ENCODE measurements at places on chromosomes 13 and 19.

GRCh38 chr19:37078717-37079032, 442 bp downstream of the ZNF420 start:
- no peak for DNase-seq

- DNase-seq = no peak
Measured at GRCh38 chr13:113528101-113528812, 37.7 kb upstream of the DCUN1D2 start.

DNA sequence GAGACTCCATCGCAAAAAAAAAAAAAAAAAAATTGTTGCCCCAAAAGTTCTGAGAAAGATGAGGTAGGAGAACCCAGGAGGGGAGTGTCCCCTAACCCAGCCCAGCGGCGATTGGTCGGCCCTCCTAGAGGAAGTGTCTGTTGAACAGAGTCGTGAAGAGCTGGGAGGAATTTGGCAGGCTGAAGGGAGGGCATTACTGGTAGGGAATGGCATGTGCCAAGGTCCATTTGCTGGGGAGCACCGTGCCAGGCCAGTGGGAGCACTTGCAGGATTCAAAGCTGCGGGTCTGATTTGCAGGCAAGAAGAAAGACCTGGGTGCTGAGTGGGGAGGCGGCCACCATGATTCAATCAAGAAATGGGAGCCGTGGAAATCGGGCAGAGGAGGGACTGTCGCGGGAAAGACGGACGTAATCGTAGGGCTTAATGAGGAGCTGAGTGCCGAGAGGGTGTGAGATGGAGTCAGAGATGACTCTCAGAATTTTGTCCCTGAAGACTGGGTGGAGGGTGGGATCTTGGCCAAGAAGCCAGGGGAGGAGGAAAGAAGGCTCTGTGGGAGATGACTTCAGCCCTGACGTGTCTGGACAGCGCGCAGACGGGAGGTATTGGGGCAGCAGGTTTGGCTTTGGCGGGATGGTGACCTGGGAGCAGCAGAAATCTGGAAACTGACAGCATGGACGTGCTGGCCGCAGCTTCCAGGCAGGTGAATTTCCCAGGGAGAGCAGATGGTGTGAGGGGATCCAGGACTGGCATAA, 15.4 kb downstream of the CERS4 start:
- no peak for DNase-seq

DNA sequence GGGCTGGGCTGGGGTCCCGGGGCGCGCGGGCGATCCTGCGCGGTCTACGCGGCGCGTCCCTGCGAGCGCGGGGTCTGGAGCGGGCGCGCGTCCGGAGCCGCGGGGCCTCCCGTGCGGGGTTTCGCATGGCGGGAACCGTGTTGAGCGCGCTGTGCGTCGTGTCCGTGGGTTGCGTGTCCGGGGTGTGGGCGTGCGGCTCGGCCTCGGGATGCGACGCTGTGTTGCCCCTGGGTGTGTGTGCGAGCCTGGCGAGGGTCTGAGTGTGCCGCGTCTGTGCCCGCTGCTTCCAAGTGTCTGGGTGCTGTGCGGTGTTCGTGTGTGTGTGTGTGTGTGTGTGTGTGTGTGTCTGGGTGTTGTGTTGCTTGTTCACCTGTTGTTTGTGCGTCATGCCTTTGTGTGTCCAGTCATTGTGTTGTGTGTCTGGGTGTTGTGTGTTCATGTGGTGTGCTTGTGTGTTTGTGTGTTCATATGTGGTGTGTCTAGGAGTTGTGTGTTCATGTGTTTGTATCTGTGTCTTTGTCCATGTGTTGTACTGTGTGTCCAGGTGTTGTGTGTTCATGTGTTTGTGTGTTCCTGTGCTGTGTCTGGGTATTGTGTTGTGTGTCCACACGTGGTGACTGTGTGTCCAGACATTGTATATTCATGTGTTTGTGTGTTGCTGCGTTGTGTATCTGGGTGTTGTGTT, 552 bp downstream of the PLK5 start:
- DNase-seq = no peak

- no peak for DNase-seq
Measured at GRCh38 chr13:78183732-78184131, 265.1 kb upstream of the EDNRB start.

- no peak for DNase-seq
Measured at GRCh38 chr13:45519493-45519892, 54.8 kb downstream of the COG3 start.

- DNase-seq = no peak
Measured at GRCh38 chr19:2791876-2792275, 6.6 kb downstream of the THOP1 start.

DNA sequence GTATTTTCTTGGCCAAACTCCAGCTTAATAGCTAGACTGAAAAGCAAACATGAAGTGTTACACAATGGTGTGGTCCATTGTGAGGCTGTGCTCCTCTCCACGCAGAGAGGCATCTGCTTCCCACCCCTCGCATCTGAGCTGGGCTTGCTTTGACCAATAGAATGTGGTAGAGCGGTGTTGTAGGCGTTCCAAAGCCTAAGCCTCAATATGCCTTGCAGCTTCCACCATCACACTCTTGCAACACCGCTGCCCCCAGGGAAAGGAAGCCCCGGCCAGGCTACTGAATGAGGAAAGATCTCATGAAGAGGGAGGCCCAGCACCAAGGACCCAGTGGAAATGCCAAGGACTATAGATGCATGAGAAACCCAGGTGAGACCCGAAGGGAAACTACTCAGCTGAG, 9.4 kb downstream of the FLT1 start:
- no peak for DNase-seq

- DNase-seq = no peak
Measured at GRCh38 chr19:32318884-32319520, 26.4 kb upstream of the ZNF507 start.

Data from activated CD8-positive, alpha-beta memory T cell treated with anti-CD3 and anti-CD28 coated beads, Interleukin-2, amount 50 U/mL, for 4 hours (primary cell).